CD14-positive monocyte (primary cell): ENCODE measurements at places on chromosomes 3 and 15. TPM values are rescaled to one million over a fixed set of nuclear protein-coding genes. Genes with fewer than 3 reads are reported as not detected.

SLC28A1 gene
- not detected for polyA plus RNA-seq

DNA sequence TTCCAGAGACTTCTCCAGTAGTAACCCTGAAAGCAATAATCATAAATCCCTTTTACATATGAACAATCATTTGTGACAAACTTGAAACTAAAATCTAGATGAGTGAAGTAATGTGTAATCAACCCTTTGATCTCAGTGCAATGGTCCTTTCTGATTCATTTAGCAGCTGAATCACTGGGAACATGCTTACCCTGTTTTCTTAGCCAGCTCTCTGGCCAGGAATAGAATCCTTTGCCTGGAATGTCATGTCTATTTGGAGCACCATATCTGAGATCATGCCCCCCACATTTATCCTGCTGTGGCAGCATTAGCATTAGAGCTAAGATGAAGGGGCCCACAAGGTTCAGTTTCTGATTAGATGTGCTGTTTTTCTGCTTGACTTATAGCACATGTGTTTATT is 309.8 kb downstream of the OXSM start:
- no peaks in the 10 kb centered on the region for H3K27me3 ChIP-seq
- DNase-seq = no peak
- H3K27ac ChIP-seq = no peak overlapping the region
- H3K4me3 ChIP-seq = no peak overlapping the region

- no peak overlapping the region for H3K27ac ChIP-seq
- H3K4me1 ChIP-seq = peaks cover 4% of the 10 kb centered on the region
- DNase-seq = no peak
- H3K4me3 ChIP-seq = no peak overlapping the region
- no peaks in the 10 kb centered on the region for H3K36me3 ChIP-seq
Measured at GRCh38 chr15:63111481-63111880, 10.2 kb upstream of the LACTB start.

FETUB gene
- polyA plus RNA-seq = not detected

ACSBG1 gene
- not detected for polyA plus RNA-seq

DNA sequence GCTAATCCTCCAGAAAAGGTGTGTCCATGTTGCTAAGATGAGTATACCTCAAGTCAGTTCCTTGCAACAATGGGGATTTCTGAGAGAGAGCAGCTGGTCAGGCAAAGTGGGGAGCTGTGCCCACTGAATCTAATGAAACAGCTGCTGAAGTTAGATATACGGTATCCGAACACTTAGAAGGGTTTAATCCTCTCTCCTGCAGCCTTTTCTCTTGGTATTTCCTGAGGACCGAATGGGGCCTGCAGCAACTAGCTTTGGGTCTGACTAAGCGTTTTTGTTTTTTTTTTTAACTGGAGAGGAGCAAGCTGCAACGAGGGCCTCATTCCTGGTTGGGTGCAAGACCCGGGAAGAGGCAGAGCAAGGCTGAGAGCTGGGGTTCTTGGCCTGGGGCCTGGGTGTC is 37.6 kb upstream of the BNC1 start:
- no peaks in the 10 kb centered on the region for H3K27me3 ChIP-seq
- DNase-seq = no peak
- H3K36me3 ChIP-seq = no peaks in the 10 kb centered on the region

SNRPA1 gene
- 31.3 and 65.5 TPM in 2 replicates for polyA plus RNA-seq

- H3K27ac ChIP-seq = no peak overlapping the region
- no peaks in the 10 kb centered on the region for H3K27me3 ChIP-seq
- peaks cover 13% of the 10 kb centered on the region for H3K4me1 ChIP-seq
- no peak overlapping the region for H3K4me3 ChIP-seq
Measured at GRCh38 chr3:46163556-46164041, 44.5 kb downstream of the CCR1 start.

DNA sequence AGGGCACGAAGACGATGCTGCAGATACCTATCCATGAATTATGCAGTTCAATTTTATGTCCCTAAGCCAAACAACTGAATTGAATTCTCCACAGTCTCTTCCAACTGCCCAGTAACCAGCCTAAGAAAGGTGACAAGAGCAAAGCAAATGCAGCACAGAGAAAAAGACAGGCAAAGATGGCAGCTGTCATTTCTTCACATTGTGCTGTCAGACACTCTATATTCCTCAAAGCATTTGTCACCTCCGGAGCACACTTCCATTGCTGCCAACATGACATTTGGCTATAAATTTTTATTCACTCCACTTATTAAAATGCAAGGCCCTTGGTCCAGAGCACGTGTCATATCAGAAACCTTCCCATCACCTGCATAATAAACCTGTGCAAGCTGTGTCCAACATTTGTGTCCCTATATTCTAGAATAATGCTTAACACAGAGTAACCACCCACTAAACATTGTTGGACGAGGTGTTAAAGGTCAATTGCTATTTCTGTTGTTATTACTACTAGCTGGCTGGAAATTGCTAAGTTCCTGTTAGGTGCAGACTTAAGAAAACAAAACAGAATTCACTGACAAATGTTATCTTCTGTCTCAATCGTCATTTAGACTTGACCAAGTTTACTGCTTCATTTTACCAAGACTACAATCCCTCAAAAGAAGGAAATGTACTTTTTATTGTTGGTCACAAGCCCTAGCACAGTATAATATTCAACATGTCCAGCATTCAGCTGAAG is 89.7 kb downstream of the MAGI1 start:
- no peaks in the 10 kb centered on the region for H3K36me3 ChIP-seq
- DNase-seq = no peak
- no peaks in the 10 kb centered on the region for H3K4me1 ChIP-seq

DNA sequence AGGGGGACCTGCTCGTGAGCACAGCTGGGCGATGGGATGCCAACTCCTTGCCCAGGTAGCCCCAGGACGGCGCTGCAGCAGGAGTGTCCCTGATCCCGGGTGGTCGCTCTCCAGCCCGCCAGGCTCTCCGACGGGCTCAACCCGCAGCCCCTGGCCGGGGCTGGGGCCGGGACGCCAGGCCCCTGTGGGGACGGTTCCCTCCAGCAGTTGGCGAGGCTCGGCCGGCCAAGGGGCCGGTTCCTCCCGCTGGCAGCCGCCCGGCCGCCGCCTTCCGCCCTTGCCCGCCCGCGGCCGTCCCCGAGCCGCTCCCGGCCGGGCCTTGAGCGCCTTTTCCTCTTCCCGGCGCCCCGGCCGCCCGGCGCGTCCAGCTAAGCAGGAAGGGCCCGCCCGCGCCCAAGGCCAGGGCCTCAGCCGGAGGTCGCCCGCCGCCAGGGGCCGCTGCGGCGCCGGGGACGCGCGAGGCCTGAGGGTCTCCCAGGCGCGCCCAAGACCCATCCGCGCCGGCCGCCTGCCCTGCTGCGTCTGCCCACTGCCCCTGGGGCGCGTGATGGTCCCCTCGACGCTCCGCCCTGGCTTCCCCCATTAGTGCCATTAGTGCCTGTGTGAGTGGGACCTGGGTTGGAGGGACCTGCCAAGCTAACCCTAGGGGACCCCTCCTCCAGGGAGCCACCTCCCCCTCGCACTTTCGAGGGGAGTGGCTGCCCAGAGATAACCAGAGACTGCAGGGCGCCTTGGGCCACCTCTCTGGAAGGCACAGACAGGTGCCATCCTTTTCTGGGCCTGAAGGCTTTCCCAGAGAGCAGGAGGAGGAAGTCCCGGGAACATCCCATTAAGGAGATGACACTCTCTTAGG is 106.4 kb downstream of the FBLN2 start:
- peaks cover 33% of the 10 kb centered on the region for H3K27me3 ChIP-seq
- H3K27ac ChIP-seq = no peak overlapping the region
- H3K4me1 ChIP-seq = peaks cover 5% of the 10 kb centered on the region
- no peak for DNase-seq
- no peaks in the 10 kb centered on the region for H3K36me3 ChIP-seq
- no peak overlapping the region for H3K4me3 ChIP-seq
